Inflammatory macrophage treated with lipopolysaccharide for 1 hour (primary cell): ENCODE measurements at places on chromosomes 3 and 15.
A peak's percentile ranks its signal among the peaks of the same experiment; 100 is the strongest.

- DNase-seq: no peak
Observed at GRCh38 chr3:144655423-144655822, 683.8 kb downstream of the DIPK2A start.

DNA sequence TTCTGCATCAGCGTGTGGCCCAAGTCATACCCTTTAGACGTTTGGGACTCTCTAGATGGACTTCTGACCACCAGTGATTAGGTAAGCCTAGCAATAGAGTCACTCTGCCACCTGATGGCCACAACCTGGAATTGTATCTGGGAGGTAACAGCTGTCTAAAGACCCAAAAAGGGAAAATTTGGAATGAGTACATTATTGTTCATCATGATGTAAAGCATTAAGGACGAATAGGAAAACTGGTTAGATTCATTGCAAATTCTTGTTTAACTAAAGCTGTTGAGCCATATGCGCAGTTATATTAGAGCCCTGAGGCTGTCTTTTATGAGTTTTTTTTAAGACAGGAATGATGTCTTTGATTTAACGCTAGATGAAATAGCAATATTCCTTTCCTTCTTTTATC, 63.6 kb downstream of the FAM81A start:
- DNase-seq: peak; percentile 73

DNA sequence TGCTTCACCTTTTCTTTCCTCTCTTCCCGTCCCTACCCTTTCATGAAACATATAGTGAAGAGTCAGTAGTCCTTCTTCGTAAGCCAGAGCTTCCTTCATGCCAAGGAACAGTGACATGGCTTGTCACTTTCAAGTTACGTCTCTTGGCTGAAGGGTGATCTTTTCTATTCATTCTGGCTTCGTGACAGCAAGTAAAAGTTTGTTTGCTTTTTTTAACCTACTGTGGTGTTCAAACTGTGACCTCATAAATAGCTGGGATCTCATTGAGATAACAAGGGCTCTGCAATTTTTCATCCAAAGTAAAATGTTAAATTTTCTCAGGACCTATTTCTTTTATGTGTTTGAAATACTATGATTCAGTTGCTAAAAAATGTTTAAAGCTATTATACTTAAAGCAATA, 10.5 kb downstream of the CDIN1 start:
- DNase-seq: no peak

GRCh38 chr15:44207643-44208042, 12.6 kb upstream of the FRMD5 start:
- DNase-seq: no peak

GRCh38 chr15:41921639-41922038, 27.8 kb upstream of the SPTBN5 start:
- no peak for DNase-seq

GRCh38 chr15:71732636-71733035, 77.7 kb upstream of the NR2E3 start:
- no peak for DNase-seq
